ENCODE measurements at places on chromosomes 4 and X.

DNA sequence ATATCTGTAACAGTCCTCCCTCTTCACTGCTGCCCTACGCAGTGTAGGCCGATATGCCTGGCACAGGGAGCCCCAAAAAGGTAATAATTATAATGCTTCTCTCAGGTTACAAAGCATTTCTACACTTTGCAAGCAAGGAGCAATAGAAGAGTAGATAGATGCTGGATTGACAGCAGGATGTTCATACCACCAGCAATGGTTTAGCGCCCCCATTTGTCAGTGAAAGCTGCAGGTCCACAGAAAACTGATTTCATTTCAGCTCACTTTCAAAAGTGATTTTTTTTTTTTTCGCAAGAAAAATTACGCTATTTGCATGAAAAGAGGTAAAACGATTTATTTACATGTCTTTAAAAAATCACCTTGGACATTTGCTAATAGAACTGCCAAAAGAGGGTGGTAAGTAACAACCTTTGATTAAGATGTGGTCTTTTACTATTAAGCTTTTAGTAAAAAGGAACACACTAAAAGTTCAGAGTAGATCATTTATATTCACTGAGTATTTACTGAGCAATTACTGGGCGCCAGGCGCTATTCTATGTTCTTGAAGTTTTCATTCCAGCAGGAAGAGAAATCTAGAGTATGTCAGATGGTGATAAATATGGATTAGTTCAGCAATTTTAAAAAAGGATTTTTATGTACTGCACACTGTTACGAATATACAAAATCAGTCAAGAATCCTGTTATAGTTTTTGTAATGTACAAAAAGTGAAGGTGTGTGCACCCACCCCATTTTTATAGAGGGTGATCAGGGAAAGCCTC is 34.4 kb downstream of the HPF1 start:
- no peak for DNase-seq

DNA sequence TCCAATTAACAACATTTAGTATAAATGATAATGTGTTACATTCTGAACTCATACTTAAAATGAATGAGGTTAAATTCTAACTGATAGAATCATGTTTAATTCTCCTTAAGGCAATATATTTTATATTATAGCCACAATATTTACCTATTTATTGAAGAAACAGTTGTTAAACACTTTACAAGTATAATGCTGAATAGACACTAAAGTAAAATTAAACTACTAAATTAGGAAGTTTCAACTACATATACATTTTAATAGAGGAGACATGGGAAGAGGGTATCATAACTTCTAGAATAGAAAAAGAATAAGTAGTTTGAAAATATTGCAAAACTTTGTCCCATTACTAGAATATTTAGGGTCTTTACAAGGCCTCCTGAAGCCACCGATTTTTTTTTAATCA is 36.2 kb upstream of the GRIA2 start:
- no peak for DNase-seq

DNA sequence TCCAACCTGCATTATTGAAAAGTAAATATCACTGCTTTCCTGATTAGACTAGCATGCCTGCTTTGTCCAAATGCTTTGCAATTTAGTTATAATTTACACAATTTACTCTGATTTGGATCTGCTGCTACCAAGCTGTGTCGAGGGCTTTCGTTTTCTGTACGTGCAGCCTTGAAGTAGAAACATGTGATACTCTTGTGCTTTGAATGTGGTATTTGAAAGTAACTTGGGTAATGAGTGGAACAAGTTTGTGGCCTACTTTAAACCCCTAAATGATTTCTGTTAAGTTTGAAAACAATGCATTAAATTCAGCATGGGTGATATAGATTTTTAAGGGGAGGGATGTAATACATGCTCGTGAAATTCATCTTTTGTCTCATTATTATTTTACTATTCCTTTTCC is 240.7 kb downstream of the IQCM start:
- DNase-seq: no peak

DNA sequence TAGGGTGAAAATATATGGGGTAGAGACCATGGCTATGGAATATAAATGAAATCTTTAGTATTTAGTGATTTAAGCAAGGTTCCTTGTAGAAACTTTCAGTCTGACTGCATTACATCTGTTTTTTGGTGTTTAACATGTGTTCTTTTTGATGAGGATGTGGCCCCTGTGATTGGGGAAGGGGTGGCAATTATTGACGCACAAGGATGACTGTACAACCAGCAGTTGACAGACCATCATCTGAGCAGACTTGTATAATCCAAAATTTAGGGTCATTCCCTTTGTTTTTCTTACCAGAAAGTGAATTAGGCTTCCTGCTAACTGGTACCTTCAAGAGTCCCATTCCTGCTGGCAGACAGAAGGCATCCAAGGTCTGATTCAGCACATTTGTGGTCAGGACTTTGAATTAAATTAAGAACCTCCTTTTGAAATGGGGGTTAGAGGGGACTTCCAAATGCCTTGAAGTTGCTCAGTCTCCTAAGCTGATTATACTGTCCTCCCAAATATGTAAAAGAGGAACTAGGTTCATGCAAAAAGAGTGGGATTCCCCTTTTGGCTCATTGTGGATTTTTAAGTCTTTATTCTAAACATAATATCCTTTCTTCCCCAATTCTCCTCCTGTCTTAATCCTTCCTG is 112.4 kb upstream of the CXCL13 start:
- no peak for DNase-seq

GRCh38 chr4:1406394-1406980 is at the start of gene NKX1-1:
NKX1-1 (minus strand) TSS chr4:1406442; CDS start chr4:1406442, 0 bp downstream.
- DNase-seq: no peak

- peak; percentile 16 for DNase-seq
Observed at GRCh38 chrX:153723351-153724251, 586 bp downstream of the BCAP31 start.

GRCh38 chrX:53265771-53266574 is 15.4 kb downstream of the IQSEC2 start:
- DNase-seq: no peak

- no peak for DNase-seq
Observed at GRCh38 chrX:115940888-115941332, 229.6 kb upstream of the AGTR2 start.

DNA sequence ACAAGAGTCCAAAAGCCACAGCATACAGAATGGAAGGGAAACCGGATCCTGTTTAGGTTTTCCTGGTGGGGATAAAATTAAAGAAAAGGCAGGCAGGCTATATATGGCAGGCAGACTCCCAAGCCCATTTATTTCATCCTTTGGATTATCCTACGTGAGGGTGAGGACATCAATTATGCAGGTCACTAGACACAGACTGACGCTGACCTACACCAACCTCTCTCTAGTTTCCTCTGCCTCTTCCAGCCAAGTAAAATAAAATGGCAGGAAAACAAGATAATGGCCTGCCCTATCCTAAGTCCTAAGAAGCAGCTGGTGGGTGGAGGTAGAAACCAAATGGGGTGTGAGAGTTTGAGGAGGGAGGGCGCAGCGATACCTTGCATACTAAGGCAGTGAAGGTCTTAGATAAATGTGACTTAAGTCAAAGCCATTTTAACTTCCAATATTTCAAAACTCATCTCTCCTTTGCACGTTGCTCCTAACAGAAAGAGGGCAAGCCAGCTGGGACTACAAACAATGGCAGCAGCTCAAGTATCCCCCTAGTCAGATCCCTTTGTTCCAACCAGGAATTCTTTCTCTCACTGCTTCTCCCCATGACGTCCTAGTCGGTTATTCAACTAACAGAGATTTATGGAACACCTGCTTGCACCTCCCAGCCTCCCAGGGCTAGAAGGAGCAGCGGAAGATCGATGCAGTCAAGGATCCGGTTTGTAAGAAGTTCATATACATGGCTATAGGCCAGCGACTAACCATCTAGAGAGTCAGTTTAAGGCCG is 72.8 kb downstream of the IRF2 start:
- no peak for DNase-seq

DNA sequence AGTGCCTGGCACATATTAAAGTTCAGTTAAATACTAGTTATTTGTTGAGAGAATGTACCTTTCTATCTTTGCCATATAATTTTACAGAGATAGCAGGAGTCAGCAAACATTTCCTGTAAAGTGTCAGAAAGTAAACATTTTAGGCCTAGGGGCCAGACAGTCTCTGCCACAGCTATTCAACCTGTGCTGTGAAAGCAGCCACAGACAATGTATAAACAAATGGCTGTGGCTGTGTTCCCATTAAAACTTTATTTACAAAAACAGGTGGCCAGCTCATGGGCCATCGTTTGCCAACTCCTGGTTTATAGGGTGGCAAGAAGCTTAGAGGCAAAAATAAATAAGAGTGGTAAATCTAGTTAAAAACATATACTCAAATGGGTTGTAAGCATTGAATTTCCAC is 34.0 kb upstream of the BRS3 start:
- DNase-seq: no peak

DNA sequence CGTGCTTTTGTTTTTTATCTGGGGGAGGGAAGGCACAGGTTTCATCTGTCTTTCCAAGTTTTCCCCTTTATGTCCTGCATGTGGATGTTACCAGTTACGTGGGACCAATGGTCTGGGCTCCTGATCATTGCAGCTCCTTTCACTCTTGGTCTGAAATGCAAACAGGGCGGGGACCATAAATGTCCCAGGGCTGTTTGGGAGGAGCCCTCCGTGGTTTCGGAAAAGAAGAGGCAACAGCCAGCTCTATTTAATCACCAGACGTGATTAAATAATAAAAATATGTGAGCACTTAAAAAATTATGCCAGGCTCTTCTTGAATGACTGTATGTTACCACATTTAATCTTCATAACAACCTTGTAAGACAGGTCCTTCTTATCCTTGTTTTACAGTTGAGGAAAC is 30.8 kb upstream of the C1GALT1C1 start:
- DNase-seq: no peak

DNA sequence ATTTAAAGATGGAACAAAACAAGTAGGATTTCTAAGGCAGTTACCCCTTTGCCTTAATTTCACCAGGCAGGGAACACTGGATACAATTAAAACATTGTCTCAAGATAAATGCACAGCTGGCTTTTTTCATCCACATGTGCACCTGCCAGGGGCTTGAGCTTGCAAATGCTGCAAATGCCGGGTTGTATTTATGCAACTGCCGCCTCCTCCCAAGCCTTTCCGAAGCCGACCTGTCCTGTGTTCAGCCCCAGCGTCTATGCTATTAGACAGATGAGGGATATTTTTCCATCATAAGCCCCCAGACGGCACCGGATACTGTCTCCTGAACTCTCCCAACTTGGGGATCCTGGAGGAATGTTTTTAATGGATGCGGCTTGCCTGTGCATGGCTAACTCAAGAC is 251.6 kb downstream of the CRLF2 start:
- no peak for DNase-seq

- no peak for DNase-seq
Observed at GRCh38 chrX:20461576-20461975, 194.9 kb upstream of the RPS6KA3 start.

DNA sequence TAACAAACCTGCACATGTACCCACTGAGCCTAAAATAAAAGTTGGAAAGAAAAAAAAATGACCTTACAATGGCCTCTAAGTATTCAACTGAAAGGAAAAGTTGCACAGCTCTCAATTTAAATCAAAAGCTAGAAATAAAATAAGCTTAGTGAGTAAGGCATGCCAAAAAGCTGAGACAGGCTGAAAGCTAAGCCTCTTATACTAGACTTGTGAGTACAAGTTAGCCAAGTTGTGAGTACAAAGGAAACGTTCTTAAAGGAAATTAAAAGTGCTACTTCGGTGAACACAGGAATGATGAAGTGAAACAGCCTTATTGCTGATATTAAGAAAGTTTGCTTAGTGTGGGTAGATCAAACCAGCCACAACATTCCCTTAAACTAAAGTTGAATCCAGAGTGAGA is 707.9 kb upstream of the PITX2 start:
- no peak for DNase-seq

DNA sequence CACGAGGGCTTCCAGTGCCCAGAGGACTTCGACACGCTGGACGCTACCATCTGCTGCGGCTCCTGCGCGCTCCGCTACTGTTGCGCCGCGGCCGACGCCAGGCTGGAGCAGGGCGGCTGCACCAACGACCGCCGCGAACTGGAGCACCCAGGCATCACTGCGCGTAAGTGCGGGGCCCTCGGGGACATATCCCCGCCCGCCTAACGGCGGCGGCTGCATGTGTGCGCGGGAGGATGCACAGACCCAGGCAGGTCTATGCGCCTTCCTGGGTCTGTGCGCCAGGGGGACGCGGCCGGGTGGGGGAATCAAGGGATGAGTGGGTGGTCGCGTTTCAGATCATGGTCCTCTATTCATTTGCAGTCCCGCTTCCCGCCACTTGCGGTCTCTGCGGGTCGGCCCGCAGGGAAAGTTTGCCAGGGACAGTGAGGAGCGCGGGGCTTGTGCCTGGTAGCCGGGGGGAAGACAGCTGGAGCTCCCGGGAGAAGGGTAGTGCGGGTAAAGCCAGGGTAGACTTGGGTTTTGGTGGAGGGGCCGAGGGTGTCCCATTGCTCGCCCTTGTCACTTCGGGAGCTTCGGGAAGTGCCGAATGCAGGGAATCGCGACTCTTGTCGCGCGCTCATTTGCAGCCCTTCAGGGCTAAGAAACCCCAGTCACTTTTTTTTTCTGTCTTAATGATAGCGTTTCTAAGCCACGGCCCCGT is 1.0 kb downstream of the SHISA3 start:
- no peak for DNase-seq

GRCh38 chrX:41336447-41336846 is 2.5 kb downstream of the DDX3X start:
- DNase-seq: no peak

GRCh38 chr4:123102897-123103471 is 180.6 kb upstream of the NUDT6 start:
- no peak for DNase-seq

DNA sequence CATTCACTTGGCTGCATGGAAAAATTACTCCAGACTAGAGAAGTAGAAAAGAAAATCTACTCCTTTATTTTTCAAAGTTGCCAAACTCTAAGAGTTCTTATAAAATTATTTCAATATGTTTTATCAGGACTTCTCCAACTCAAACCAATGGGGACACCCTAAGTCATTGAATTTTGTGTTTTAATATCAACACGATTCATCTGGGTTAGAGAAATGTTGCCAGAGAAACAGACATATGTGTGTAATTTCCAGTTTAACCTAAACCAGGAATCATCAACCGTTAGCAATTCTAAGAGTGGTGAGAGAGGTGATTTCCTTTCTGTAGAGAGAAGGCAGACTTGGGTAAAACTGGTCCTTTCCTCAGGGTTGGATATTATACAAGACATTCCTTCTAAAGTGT is 291.8 kb downstream of the LDB2 start:
- DNase-seq: no peak

- no peak for DNase-seq
Observed at GRCh38 chrX:143570782-143571181, 53.5 kb upstream of the SPANXN3 start.

- DNase-seq: no peak
Observed at GRCh38 chrX:101595739-101596419, 21.9 kb downstream of the ARMCX6 start.

DNA sequence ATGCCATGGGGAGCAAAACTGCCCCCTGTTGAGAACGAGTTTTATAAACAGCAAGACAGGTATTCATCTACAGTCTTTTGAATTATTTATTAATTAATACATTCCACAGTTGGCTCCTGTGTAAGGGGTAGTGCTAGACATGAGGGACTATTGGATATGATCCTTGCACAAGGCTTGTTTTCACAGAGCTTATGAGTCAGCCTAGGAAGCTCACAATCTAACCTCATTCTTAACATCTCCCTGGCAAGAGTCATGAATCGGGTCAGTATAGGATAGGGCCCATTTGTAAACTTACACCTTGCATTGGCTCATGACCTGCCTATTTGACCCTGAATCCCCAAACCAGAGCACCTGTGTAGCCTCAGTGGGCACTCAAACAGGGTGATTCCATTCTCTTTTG is 209.1 kb upstream of the HCCS start:
- DNase-seq: no peak
